ENCODE measurements at places on chromosomes 4 and X.
A peak's percentile ranks its signal among the peaks of the same experiment; 100 is the strongest.

DNA sequence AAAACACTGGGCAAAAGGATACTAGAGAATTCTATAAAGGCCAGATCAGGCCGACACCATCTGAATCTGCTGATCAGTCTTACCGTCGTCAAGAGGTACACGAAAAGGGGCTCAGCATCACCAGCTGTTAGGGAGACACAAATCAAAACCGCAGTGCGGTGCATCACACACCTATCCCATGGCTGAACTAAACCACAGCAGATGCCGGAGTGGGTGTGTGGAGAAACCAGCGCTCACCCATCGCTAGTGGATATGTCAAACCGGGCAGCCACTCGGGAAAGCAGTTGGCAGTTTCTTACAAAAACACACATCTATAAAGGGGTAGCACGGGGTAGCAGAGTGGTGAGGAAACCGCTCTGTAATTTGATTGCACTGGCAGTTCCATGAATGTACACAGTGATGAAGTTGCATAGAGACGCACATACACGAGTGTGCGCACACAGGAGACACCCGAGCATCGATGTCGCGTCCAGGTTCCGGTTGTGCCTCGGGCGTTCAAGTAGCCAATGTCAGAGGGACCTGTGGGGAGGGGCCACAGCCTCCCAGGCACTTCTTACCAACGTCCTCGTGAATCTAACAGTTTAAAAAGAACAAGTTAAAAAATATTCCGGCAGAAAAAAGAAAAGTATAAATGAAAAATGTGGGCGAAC lies 23.1 kb upstream of the CCNQ start:
- DNase-seq = no peak

GRCh38 chr4:168441412-168441811 lies 38.9 kb downstream of the DDX60L start:
- DNase-seq = no peak

DNA sequence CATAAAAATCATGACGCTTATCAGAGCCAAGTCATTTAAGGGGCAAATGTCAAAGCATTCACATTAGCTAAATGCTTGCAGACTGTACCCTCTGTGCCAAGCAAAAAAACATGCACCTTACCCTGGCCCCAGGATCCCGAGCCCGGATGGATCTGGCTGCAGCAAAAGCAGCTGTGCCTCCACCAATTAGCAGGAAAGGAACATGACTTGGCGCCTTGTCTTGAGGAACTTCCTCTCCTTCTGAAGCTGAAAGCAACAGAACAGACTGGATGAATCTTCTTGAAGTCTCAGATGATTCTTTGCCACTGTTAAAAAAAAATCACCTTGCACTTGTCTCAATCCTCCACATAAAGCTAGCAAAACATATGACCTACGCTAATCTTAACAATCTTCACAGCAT lies 18.0 kb downstream of the AIFM1 start:
- DNase-seq = no peak

GRCh38 chr4:113232194-113232593 lies 182.7 kb downstream of the ANK2 start:
- no peak for DNase-seq

- no peak for DNase-seq
These were observed 63.2 kb downstream of the SEPSECS start for GRCh38 chr4:25096981-25097443.

DNA sequence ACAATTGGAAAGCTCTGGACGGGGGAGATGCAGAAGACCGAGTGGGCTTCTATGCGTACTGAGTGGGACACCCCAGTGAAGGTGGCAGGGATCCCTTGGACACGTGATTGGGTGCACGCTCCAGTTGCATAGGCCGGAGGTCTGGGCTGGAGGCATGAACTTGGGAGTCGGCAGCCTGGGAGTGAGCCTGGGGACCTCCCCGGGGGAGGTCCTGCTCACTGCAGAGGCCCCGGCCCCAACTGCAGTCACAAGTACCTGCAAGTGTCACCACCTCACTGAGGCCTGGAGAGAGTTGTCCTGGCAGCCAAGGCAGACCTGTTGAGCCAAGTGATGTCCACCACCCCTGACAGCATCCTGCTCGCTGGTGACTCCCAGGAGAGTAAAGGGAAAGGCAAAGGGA lies 49.3 kb upstream of the HMX1 start:
- no peak for DNase-seq

GRCh38 chr4:37664696-37665095 lies 21.5 kb downstream of the RELL1 start:
- no peak for DNase-seq

GRCh38 chr4:65893271-65893670 lies 223.0 kb upstream of the EPHA5 start:
- no peak for DNase-seq

- DNase-seq = no peak
These were observed 209.8 kb downstream of the RTL9 start for GRCh38 chrX:110568441-110568840.

GRCh38 chr4:108763226-108763593 lies 357 bp upstream of the ETNPPL start:
- no peak for DNase-seq

DNA sequence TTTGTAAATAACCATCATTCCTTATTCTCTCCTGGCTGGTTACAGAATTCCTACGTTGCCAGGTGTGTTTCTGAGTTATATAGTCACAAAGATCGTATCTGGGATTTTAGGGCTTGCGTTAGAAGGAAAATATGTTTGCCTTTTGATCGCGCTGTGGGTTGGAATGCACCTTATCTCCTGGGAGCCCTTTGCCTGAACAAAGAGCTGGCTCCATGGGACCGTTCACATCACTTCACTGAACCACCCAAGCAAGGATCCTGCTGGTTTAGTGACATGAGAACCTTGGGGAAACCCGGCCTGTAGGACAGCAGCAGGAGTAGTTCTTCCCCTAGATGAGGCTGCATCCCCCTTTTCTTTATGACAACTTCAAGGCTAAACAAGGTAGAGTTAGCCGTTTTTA lies 51.6 kb downstream of the RS1 start:
- no peak for DNase-seq

DNA sequence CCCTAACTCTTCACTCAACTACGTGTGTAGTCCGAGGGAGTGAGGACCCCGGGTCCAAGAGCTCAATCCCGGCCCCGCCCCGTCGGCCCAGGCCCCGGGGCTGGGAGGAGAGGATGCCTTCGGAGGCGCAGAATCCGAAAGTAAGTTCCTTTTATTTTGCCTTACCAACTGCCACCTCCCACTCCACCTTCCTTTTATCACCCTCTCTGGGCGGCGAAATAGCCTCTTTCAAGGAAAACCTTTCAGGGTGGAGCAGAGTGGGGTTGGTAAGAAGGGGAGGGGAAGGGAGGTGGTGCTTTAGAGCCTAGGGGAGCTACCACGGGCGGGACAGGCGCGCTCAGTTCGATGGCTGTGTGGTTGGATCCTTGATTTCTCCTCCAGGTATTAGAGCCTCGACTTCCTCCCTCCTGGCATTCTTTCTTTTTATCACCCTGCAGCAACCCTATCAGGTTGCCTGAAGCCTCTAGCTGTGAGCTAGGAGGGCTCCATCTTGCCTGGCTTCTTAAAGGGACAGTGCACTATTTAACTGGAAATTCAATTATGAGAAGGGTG lies 191.2 kb downstream of the RRAGB start:
- DNase-seq = peak; percentile 2

DNA sequence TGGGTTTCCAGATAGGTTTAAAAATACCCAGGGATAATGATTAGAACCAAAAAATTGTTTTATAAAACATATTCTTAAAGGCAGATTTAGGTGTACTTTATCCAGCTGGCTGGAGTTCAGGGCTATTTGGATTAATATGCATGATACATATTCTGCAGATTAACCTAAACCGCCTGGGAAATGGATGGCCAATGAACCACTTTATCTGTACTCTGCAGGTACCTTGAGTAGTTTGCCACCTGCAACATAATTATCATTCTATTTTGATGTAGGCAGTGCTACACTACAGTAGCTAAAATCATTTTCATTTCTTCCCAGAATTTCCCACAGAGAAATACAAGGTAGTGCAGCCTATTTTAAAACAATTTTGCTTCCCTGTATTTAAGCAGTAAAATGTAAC lies 683.2 kb upstream of the GNPDA2 start:
- no peak for DNase-seq

All from fibroblast of mammary gland (primary cell).